ENCODE measurements at places on chromosomes 3 and 15.
A peak's percentile ranks its signal among the peaks of the same experiment; 100 is the strongest.

- DNase-seq: no peak
Measured at GRCh38 chr15:99509686-99510461, 55.9 kb upstream of the MEF2A start.

GRCh38 chr3:107810171-107811071 is 280.4 kb downstream of the CD47 start:
- DNase-seq: no peak

- DNase-seq: peak; percentile 92
Measured at GRCh38 chr3:94928921-94929320, 866.1 kb downstream of the NSUN3 start.

GRCh38 chr15:40963201-40963600 is 9.9 kb downstream of the CHAC1 start:
- DNase-seq: no peak

GRCh38 chr3:190517687-190518086 is 3.8 kb downstream of the IL1RAP start:
- DNase-seq: no peak

- DNase-seq: no peak
Measured at GRCh38 chr3:119305286-119305685, 11.1 kb downstream of the ARHGAP31 start.

DNA sequence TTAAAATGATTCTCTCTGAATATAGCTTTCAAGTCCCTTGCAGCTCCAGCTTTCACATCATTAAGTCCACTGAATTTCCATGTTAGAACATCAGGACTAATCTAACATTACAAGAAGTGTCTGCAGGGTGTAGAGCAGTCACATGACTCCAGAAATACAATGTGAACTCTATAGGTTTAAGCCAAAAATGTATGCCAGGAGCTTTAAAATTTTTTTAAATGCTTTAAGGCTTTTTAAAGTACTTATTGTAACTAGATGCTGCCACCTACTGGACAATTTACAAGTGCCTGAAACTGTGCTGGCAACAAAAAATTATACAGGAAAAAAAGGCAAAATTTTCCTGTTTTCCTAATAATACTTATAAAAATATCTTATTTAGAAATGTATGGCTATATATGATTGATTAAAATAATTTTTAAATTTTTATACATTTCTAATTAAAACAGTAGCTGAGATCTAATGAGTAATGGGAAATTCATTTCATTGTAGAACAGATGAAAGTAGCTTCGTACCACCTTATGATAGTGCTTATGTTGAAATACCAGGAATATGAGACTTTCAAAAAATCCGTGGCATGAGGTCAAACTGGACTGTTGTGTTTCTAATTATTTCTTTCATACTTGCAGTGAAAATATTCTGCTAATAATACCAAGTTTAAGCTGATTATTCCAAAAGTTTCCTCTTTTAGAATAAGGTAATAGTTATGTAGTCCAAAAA is 25.7 kb downstream of the FSIP1 start:
- DNase-seq: peak; percentile 77

DNA sequence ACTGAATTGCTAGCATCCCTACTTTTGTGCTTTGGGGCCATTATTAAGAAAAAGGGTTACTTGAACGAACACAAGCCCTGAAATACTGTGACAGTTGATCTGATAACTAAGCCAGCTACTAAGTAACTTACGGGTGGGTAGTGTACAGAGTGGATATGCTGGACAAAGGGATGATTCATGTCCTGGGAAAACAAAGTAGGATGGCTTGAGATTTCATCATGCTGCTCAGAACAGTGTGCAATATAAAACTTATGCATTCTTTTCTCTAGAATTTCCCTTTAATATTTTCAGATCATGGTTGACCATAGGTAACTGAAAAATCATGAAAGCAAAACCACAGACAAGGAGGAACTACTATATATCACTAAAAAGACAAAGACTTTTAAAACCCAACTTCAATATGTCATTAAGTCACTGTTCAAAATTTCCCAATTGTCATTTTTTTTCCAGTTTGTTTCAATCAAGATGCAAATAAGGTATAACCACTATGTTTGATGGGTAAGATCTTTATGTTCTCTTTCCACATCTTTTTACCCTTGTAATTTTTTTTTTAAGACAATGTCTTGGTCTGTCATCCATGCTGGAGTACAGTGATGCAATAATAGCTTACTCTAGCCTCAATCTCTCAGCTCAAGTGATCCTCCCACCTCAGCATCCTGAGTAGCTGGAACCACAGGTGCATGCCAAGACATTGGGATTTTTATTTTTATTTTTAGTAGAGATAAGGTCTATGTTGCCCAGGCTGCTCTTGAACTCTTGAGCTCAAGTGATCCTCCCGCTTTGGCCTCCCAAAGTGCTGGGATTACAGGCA is 67.7 kb downstream of the IFT80 start:
- DNase-seq: peak; percentile 42

DNA sequence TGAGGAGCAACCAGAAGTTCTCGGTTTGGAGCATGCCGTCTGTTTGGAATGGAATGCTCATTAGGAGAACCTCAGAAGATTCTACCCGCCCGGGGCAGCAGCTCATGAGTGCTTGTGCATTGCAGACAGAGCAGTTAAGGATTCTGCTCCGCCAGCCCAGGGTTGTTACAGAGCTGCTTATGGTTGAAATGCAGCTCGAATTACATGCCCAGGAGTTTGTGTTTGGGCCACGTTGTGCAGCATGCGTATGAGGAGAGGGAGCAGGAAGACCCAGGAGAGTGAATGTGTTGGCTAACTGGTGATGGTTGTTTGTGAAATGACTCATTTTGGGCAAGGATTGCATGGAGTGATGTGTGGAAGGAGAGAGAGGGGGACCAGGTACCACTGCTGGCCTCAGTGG is 9.0 kb downstream of the FGD5 start:
- DNase-seq: no peak

DNA sequence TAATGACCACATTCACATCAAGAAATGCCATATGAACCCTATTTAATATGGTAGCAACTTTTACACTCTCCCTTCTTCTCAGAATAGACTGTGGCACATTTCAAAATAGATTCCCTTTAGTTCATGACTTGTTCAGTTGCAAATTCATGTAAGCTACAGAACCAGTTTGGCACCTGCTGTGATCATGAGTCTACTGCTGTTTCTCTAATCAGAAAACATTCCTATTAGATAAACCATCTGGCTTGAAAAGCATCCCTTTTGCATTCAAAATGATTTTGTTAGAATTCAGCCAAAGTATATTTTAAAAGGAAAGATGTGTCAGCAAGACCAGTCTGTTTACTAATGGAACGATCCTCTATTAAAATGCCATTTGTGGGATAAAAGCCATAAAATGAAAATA is 304.4 kb downstream of the BCHE start:
- DNase-seq: peak; percentile 5

DNA sequence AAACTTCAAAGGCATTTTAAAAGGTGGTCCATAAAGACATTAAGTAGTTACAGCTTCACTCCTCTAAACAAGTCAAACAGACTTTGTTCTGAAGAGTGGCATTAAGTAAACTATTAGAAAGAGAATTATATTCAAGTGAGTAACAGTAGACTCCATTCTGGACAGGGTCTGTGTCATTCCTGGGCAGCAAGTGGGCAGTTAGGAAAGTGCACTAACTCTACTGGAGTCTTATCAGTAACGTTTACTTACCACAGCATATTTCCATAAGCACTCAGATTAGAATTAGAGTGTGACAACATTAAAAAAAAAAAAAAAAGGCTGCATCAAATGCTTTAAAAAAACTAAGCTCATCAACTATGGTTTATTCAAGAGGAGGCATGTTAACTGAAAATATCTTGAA is 10.6 kb downstream of the UBR1 start:
- no peak for DNase-seq

DNA sequence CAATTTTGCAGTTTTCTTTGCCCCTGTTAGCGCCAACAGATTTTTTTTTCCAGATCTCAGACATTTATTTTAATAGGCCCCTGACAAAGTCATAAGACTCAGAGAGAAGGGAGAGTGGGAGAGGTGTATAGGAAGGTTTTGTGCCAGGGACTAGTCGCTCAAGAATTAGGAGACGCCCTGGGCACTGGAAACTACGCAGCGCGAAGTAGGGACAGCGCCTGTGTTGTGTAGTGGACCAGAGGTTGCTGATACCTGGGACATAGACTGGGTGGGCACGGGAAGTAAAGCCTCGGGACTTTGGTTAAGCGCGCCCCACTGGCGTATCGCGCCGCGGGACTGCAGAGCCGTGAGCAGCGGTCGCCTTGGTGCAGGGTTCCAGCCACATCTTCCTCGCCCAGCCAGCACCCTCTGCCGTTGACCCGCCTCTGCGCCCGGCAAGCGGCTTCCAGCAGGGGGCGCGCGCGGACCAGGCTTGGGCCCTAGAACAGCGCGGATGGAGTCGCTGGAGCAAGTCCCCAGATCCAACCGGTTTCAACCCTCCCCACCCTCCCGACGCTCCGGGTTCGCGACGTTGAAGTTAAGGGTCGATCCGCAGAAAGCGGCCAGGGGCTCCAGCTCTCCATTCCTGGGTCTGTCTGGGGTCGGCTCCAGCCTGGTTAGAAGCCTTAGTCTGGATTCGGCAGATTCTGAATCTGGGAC is 3.0 kb upstream of the ISLR2 start:
- DNase-seq: peak; percentile 87

GRCh38 chr15:80698676-80699075 is 3.6 kb downstream of the ABHD17C start:
- no peak for DNase-seq

DNA sequence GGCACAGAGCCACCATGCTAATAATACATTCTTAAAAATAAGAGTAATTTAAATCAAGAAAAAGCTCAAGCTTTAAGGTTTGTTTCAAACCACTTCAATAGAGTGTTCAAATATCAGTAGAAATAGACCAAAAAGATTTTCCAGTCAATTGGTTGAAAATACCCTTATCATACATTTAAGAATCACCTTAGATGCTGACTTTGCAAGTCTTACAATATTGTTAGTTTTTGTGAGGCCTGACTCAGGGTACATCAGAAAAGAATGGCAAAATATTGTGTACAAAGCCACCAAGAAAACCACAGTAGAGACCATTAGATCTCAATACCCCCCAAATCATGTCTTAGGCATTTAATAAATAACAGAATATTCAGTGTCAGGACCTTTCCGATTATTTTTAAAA is 19.8 kb upstream of the NRG4 start:
- no peak for DNase-seq

GRCh38 chr15:100234158-100235029 is 107.4 kb downstream of the ADAMTS17 start:
- DNase-seq: no peak

All from DMS53 (cell line).